ENCODE measurements at places on chromosomes 2 and 18.

GRCh38 chr2:178479758-178480226, 465 bp upstream of the PLEKHA3 start:
- peak; percentile 22 for DNase-seq

- no peak for DNase-seq
Observed at GRCh38 chr18:500632-501405, at the start of gene COLEC12. TSS of gene COLEC12 (minus strand) at chr18:500701. CDS start at chr18:500514, 187 bp downstream.

DNA sequence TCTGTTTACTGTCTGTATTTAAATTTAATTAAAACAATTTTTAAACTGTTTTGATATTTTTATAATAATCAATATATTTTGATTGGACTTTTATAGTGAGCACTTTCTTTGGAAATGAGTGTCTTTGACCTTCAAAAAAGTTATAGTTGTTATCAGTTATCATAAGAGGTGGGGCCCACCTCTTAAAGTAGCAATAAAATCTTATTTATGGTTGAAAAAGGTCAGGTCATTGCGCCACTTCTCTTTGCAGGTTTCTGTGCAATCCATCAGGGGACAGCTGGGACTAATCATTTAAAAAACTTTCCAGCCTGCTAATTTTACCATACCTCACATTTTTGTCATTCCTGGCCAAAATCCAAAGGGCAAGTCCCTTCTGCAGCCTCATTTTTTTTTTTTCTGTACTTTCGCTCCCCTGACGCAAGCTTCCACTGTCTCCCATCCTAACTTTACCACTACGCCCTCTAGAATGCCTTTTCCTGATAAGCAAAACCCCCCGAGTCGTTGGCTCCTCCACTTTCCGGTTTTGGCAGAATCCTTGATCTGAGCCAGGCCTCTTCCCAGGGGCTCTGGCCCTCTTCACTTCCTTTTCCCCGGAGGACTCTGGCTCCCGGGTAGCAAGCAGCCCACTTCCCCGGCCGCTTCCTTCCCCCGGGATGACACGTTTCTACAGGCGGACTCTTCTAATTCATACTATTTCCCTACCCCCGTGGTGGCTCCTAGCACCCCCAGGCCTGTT, 1.1 kb upstream of the SEH1L start:
- peak; percentile 39 for DNase-seq

DNA sequence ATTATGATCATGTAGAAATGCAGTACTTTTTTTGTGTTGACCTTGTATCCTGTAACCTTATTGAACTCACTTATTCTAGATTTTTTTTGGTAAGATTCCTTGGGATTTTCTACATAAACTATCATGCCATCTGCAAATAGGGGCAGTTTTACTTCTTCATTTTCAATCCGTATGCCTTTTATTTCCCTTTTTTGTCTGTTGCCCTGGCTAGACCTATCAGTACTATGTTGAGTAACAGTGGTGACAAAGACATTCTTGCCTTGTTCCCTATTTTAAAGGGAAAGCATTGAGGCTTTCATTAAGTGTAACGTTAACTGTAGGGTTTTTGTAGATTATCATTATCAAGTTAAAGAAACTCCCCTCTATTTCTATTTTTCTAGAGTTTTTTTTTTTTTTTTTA, 92.3 kb downstream of the LYPD1 start:
- peak; percentile 83 for DNase-seq

DNA sequence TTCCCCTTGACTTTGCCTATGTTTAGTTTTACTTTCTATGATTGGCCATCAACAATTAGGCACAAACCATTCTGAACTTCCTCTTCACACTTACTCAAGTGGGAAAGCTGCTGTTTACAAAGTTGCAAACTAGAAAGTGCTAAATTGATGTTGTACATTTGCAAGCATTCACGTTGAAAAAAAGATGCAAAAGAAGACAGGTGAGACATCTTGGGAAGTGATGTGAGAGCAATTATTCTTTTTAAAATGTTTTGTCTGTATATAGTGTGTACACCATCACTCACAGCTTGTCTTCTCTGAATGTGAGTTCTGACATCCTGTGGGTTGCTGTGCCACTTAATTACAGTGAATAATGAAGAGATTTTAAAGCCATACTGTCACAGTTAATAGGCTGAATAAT, 874.1 kb upstream of the LRATD1 start:
- no peak for DNase-seq

DNA sequence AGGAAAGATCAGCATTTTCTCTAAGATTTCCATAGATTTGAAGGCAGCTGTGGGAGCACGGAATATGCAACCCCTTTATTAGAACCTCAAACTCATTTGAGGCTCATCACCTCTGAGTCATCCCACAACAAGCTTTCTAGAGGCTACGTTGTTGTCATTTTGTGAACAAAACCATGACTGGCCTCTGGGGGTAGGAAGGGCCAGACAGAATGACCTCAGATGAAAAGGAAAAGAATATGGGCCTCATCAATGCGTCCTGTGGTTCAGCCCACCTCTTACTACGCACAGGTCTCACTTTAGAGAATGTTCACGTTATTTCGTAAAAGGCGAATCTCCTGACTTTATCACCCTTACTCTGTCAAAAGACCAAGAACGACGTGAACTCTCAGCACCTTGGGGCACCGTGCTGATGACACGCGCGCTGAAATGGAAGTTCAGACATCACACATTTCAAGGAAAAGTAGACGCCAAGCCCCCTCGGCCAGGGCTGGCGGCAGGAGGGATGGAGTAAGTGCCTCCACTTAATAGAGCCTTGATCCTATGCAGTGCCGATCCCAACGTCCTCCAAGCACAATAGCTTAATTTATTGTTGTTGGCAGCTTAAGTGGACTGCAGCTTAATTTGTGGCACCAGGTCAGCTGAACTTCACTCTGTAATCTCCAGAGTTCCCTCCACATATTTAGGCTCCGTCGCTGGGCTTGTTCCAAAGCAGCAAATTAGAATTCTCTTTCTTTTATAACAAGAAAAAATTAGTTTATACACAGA, 208.3 kb downstream of the EIPR1 start:
- DNase-seq = no peak

DNA sequence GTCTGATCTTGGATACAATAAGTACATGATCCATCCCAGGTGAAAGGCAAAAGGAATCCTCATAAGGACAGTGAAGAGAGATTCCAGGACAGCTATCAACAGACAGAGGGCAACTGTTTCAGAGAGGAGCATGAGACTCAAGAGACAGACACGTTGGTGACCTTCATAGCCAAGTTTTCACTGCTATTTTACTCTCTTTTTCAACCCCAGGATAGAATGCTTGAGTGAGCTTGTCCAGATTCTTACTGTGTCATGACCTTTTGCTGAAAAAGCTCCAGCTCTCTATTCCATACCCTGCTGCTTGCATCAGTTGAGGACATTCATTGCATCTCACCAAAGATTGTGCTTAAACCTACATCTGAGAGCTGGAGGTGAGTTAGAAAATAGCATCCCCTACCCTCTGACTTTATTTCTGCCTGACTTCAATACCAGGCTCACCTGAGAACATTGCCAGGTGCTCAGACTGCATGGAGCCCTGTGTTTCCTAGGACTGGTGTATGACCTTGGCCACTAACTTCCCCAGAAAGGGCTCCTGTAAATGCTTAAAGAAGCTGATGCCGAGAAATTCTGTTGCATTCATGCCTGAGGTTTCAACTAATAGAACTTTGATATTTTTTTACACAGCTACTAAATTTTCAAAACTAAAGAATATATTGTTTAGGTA, 70.4 kb upstream of the TMEM17 start:
- no peak for DNase-seq

DNA sequence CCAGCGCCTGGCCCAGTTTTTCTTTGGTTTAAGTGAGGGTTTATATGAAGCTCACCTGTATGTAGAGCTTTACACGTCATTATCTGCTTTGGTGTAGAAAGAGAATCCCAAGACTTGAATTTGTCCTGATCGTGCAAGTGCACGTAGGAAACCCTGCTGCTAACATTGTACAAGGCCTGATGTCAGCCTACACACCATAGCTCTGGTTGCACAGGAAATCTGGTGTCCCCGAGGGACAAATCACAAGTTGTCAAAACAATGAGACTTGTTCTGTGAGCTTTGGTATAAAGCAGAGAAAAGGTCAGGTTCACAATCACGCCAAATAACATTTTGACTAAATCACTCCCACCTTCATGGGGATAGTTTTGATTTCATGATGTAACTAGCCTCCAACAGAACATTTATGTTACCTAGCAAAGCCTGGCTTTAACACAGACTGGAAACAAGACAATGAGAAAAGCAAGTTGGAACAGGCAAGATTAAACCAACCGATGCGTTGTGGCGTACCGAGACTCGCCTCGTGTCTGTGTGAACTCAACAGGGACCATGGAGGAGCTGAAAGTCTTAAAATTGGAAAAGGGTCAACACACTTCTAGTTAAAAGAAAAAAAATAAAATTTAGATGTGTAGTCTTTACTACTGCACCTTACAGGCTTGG, 41.4 kb downstream of the ZAP70 start:
- DNase-seq = no peak

DNA sequence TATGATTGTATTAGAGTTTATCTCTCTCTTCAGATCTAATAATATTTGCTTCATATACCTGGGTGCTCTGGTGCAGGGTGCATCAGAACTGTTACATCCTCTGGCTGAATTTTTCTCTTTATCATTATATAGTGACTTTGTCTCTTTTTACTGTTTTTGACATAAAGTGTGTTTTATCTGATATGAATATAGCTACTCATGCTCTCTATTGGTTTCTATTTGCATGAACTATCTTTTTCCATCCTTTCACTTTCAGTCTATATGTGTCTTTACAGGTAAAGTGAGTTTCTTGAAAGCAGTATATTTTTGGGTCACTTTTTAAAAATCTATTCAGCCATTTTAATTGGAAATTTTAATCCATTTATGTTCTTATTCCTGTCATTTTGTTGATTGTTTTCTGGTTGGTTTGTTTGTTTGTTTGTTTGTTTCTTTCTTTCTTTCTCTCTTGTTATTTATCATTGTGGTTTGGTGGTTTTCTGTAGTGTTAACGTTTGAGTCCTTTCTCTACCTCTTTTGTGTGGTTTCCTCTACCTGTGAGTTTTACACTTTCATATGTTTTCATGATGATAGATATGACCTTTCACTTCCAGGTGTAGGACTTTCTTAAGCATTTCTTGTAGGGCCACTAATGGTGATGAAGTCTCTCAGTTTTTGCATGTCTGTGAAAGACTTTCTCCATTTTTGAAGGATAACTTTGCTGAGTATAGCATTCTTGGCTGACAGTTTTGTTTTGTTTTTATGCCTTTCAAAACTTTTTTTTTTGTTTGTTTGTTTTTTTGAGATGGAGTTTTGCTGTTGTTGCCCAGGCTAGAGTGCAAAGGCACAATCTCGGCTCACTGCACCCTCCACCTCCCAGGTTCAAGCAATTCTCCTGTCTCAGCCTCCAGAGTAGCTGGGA, 54.9 kb downstream of the CCNT2 start:
- no peak for DNase-seq

GRCh38 chr2:46545015-46545839, 65.9 kb downstream of the TMEM247 start:
- DNase-seq = no peak

DNA sequence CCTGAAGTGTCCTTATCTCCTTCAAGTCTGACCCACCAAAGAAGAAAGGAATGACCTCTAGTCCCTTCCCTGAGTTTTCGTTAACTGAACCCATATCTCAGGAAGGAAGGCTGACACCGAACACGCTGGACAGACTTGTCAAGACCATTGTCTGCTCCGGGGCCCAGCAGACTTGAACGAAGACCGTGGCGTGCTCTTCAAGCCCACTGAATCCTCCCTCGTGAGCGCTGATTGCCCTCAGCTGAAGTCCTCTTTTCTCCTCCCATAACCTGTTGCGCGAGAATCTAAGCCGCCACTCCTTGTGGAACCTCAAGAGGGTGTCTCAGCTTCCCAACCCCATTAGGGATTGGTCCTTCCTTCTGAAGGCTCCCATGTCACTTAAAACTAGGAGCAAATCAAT, 634 bp upstream of the CNDP1 start:
- no peak for DNase-seq

DNA sequence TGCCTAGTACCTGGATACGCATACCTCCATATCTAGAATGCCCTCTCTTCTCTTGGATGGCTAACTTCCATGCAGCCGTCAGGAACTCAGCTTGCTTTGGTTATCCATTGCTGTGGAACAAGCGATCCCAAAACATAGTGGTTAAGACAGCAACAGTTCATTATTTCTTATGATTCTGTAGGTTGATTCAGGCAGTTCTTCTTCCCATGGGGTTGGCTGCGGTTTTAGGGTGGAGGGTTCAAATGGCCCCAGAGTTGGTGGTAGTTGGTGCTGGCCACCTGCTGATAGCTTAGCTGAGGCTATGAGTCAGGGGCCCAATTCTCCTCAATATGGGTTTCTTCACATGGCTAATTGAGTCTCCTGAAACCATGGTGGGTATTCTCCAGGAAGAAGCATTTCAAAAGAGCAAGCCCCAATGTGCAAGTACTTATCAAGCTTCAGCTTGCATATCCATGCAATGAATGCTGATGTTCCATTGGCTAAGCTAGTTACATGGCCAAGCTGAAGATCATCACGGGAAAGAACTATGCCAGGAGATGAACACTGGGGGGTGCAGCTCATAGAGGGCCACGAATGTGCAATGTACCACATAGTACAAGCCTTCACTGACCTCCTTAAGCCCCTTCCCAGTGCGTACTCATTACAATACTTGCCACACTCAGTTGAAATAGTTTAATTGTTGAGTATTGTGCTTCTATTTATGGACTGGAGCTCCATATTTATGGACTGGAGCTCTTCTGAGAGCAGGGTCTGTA, 10.0 kb upstream of the RHOB start:
- DNase-seq = no peak

- no peak for DNase-seq
Observed at GRCh38 chr2:208586516-208586915, 179.9 kb downstream of the PTH2R start.

DNA sequence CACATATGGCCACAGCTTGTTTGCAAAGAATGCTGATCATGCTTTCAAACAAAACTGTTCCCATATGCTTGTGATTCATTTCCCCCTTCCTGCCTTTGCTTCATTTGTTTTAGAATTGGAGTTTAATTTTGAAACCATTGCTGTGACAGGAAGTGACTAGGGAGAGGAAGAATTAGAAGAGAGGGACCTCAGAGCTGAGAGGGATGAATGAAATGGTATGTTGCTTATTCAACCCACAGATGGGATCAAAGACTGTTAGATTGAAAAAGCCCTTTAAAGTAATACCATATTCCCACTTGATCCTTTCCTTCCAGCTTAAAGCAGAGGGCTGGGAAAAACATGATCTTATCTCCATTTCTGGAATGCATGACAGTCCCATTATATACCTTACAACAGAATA, 106.2 kb upstream of the RNF152 start:
- peak; percentile 27 for DNase-seq

GRCh38 chr2:191645434-191646162, 32.3 kb upstream of the NABP1 start:
- DNase-seq = peak; percentile 65

Data from inflammatory macrophage treated with lipopolysaccharide for 1 hour (primary cell).